ENCODE measurements at places on chromosomes 1 and 21.
A peak's percentile ranks its signal among the peaks of the same experiment; 100 is the strongest.

- no peak for DNase-seq
Measured at GRCh38 chr1:229127301-229127700, 143.6 kb upstream of the RAB4A start.

GRCh38 chr1:75985827-75986226, 53.6 kb upstream of the ASB17 start:
- DNase-seq, result no peak

DNA sequence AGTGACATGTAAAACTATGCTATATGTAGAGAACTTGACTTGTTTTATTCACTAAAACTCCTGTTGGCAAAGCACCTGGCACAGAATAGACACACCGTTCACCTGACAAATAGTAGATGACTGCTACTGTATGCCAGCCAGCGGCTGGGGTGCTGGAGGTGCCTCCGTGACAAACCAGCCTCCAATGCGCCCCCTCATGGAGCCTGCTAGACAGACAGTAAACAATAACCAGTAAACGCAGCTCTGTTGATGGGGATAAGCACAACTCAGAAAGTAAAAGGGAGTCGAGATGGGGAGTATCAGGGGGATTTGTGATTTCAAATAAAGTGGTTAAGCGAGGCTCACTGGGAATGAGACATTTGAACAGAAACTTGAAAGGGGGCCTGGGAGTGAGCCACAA, 107.2 kb downstream of the PRDM2 start:
- DNase-seq, result peak; percentile 15

GRCh38 chr21:17250778-17251241, 262.0 kb upstream of the CXADR start:
- DNase-seq, result no peak

DNA sequence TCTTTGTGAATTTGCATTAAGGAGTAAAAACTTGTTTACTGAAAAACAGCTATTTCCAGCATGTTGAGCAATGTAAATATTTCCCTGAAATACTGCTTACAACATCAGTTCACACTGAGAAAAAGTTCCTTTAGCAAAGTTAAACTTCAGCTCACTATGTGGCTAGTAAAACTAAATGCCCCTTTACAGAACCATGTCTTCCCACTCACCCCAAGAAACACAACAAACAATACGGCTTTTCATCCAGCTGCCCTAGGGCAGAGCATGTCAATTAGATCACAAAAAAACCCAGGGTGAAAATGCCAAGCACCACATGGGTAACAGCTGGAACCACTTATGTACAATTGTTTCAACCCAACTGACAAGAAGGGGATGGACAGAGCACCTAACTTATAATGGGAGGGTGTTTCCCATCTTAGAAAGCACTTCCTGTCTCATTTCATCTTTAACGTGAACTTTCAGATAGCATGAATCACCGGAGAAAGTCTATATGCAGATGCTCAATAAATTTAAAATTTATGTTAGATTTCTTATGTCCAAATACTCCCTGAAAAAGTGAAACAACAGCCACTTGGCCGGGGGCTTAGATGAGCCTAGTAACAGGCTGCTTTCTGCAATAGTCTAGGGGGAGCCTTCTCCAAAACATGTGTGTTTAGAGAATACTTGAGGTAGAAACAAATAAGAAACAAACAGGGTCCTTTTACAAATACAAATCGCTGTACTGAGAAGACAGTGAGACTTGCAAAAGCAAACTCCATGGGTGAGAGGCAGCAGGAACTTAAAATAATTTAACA, 6.6 kb downstream of the NID1 start:
- DNase-seq, result no peak

DNA sequence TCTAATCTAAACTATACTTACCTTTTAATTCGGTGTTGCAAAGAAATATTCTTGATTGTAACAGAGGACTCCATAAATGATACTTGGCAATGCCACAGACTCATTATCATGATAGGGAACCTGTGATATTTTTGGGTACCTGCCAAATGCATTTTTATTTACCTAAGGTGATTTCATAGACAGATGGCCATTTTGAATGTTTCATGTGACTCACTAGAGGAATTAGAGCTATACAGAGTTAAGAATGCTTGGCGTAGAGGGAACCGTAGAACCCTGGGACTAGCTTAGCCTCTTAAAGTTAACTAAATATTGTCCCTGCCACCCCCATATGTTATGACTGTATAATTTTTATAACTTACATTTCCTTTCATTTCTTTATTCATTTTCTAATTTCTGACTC, 136.1 kb downstream of the DISP1 start:
- no peak for DNase-seq

- no peak for DNase-seq
Measured at GRCh38 chr1:204487256-204487615, 7.4 kb downstream of the PIK3C2B start.

DNA sequence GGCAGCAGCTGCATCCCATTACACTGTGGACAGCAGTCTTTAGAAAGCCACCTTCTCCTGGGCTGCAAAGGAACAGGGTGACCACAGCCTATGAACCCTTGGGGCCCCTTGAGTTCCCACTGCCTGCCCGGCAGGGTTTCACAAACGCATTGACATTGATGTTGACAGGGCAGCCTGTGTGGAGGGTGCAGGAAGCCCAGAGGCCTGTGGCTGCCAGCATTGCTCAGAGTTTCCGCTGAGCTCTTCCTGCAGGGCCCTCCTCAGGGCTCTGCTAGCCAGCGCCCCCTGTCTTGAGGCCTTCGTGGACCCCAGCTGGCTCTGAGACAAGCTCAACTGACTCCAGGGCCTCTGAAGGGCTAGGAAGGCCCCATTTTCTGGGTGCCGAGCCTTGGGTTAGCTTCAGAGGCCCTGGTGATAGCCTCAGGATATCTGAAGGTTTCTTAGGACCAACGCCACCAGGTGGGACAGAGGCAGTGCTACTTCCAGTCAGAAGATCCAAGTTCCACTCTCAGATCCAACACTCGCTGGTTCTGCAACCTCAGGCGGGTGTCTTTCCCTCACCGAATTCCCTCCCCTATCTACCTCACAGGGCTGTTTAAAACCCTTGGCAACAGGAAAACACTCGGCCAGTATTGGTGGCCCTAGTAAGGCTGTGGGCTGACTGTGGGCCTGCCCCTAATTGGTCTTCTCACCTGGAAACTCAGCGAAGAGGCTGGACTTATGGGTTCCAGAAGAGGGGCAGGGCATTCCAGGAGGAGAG, 27.2 kb upstream of the EPS8L3 start:
- DNase-seq, result peak; percentile 65

GRCh38 chr1:114609026-114609425, 27.6 kb upstream of the BCAS2 start:
- DNase-seq, result no peak

DNA sequence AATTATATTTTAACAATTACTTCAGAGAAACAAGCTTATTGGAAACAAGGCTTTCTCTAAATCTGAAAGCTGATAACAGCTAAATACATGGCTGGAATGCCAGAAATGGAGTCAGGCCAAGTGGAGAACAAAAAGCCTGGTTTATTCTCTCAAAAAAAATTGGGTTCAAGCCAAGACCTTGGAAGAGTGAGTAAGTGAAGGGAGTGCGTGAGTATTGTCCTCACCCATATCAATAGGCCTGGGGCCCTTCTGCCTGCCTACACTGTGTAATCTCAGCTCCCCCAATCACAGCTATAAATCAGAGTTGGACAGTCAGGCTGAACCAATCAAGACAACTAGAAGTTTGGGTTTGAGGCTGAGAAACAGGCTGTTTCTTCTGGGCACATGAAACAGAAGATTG, 7.4 kb downstream of the KYAT3 start:
- DNase-seq, result no peak

DNA sequence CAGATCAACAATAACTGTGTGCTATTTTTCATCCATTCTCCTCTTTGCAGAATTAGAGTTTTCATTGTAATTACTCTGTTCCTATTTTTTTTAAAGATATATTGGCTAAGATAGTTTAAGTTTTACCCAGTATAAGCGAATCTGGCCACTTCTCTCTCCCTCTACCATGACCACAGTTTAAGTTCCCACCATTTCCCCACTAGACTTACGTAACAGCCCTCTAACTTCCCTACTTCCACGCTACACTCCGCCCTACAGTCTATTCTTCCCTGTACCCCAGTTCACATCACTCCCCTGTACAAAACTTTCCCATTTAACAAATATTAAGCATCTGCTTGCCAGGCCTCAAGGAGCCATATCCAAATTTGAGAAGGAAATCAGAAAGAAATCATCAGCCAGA, 16.5 kb downstream of the CTSK start:
- no peak for DNase-seq

DNA sequence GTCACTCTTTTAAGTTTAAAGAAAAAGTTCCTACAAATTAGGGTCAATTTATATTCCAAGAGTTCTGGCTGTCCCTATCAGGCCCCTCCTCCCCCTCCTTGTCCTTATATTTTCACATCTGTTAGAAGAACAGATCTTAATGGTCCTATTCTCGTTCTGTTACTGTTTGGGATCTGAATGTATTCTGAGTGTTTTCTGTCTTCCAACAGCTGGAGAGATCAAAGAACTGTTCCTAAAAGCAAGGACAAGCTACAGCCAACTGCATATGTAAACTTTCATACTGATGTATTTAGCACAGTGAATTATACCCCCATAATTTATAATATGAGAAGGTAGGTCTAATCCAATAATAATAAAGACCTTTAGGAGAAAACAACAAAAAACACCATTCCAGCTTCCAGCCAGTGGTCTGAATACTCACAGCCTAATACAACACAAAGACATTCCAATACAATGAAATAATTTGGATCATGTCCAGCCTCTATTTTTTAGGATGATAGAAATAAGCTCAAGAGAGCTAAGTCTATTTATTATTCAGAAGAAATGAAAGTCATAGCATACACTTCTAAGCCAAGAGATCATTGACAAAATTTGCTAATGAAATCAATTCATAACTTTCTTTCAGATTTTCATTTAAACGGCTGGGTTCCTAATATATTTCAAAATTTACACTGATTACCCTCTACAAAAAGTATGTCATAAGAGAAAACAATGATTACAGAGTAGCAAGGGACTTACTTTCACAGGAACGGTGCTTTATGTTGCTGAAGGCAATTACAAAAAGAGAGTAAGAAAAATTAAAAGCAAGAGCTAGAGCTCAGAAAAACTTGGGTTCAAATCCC, 25.3 kb downstream of the WLS start:
- DNase-seq, result no peak

DNA sequence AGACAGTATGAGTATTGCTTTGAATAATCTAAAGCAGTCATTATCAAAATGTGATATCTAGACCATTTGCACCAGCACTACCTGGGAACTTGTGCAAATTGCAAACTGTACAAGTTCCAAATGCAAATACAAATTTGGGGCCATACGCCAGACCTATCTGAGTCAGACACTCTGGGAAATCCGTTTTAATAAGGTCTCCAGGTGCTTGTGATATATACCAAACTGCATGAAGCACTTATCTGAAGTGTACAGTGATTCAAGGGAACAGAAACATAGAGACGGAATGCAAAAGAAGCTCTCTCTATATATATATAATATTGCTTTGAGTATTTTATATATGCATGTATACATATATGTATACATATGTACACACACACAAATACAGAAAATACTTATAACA, 36.2 kb upstream of the ASPM start:
- no peak for DNase-seq

DNA sequence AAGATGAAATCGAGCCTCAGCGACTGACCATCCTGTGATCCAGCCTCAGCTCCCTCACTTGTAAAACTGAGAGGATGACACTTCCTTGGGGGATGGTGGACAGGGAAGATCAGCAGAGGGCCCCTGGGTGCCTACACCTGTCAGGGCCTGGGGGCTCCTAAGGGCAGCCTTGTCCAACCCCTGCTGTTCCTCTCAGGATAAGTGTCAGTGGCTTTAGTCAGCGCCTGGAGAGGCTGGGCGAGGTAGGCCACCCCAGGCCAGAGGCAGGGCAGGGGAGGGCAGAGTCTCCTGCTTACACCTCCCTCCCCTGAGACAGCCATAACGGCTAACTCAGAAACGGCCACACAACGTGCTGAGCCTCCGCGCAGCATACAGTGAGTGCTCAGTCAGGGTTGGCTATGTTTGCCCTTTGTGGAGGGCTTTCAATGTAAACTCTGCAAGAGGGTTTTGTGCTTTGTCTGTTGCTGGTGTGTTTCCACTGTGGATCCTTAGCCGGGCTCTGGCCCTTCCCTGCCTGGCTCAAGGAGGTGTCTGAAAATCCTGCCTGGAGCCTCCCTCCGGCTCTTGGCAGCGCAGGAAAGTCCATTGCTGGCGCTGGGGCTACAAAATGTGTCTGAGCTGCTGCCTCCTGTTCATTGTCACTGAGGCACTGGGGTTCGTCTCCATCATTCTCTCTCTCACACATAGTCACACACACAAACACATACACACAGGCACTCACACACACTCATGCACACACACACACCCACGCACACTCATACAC, 588.4 kb downstream of the PTPRU start:
- DNase-seq, result no peak

GRCh38 chr1:14265495-14265894, 333.0 kb upstream of the KAZN start:
- no peak for DNase-seq

- no peak for DNase-seq
Measured at GRCh38 chr1:34140011-34140676, 24.9 kb downstream of the CSMD2 start.

GRCh38 chr1:85289848-85290335, 13.5 kb upstream of the BCL10 start:
- no peak for DNase-seq

DNA sequence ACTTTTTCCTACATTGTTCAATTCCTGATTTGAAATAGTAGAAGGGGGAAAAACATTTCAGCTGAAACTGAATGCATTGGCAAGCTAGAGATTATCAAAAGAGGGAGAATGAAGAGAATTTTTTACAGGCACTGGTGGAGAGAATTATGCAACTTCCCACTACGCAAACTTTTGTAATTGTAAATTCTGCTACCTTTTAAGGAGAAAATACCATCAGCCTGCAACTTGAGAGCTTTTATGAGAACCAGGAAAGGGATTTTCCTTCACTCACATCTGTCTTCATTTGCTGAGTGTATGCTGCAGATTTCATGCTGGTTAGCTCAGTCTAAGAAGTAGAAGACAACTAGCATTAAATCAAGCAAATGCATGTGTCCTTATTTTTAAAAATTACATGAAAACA, 43.7 kb downstream of the ADAMTS1 start:
- DNase-seq, result no peak

DNA sequence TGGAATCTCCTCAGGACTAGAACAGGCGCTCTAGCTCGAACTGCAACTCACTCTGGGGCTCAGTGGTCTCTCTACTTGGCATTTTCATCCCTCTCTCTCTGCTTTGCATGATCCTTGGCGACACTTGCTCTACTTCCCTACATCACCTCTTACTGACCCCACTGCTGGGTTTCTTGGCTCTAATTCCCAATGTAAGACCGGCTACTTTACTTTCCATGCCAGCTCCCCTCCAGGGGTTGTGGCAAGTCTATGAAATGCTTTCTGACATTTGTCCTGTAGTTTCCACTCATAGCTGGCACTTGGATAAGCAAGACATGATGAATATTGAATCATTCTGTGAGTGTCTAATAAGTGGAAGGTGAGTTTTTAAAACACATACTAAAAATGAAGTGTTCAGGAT, 292.3 kb downstream of the USP25 start:
- no peak for DNase-seq

- DNase-seq, result no peak
Measured at GRCh38 chr1:193265716-193266115, 79.3 kb upstream of the B3GALT2 start.

Measured in stimulated activated CD4-positive, alpha-beta T cell treated with anti-CD3 and anti-CD28 coated beads, Interleukin-4, amount 100 ng/mL, for 4 hours (primary cell).